ENCODE measurements at places on chromosomes 13 and 19.
A peak's percentile ranks its signal among the peaks of the same experiment; 100 is the strongest.

DNA sequence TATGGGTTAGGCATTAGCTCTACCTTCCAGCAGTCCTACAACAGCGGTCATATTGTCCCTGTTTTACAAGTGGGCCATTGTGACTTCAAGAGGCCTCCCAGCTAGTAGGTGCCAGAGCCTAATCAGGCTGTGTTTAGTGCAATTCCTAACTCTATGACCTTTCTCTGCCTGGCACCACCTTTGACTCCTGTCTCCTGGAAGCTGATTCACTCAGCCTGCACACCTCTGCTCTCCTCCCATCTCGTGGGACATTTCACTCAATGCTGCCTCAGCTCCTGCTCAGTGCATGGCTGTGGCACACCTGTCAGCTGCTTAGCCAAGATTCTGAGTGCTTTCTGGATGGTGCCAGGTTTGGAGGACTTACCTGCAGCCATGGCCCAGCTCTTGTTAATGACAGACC lies 9.5 kb upstream of the GJB6 start:
- no peak for DNase-seq

DNA sequence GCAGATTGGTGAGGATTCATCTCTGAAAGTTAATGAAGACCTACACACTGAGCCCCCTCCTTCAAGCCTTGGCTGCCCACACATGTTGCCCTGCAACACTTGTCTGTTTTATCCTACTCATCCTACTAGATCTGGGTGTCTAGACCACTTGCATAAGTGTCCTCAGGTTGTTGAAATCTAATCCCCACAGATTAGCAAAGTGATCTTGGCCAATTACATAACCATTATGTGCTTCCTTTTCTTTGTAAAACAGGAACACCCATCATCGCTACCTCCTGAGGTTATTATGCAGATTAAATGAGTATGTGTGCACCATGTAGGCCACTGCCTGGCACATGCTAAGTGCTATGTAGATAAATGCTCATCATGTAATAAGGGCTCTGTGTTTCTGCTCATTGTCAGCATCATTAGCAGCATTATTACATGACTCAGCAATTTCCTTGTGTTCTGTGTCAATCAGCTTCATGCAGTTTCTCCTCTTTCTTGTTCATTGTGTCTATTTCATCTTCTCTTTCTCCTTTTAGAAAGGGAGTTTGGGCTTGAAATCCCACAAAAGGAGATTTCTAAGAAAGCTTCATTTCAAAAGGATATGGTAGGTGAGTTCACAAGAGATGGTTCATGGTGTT lies 15.1 kb downstream of the ZNF175 start:
- no peak for DNase-seq

DNA sequence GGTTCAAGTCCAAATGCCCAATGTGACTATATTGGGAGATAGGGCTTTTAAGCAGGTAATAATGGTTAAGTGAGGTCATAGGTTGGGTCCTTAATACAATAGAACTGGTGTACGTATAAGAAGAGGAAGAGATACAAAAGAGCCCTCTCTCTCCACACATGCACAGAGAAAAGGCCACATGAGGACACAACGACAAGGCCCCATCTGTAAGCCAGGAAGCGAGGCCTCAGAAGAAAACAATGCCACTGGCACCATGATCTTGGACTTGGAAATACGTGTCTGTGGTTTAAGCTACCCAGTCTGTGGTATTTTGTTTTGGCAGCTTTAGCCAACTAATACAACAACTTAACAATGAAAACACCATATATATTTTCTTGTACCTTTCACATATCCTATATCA lies 23.4 kb upstream of the RFC3 start:
- DNase-seq, result no peak

- no peak for DNase-seq
These were observed 467 bp upstream of the CLN5 start for GRCh38 chr13:76991432-76991795.

GRCh38 chr13:90154311-90154960 lies 1193.1 kb upstream of the MIR17HG start:
- no peak for DNase-seq

DNA sequence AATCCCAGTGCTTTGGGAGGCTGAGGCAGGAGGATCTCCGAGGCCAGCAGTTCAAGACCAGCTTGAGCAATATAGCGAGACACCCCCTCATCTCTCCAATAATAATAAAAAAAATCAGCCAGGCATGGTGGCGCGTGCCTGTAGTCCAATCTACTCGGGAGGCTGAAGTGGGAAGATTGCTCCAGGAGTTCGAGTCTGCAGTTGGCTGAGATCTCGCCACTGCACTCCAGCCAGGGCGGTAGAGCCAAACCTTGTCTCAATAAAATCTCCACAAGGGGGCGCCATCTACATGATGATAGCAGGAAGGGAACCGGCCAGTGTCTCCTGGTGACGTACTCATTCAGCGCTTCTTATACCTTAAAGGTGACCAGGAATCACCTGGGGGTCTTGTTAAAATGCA lies 13.6 kb upstream of the C5AR1 start:
- DNase-seq, result peak; percentile 87

GRCh38 chr13:93296584-93296983 lies 70.0 kb downstream of the GPC6 start:
- DNase-seq, result no peak

GRCh38 chr13:41995946-41996345 lies 35.0 kb upstream of the VWA8 start:
- no peak for DNase-seq

GRCh38 chr13:101398920-101399319 lies 17.4 kb downstream of the NALCN start:
- no peak for DNase-seq

GRCh38 chr13:31072041-31072440 lies 89.7 kb downstream of the HSPH1 start:
- no peak for DNase-seq

- no peak for DNase-seq
These were observed 1419.4 kb upstream of the SPRY2 start for GRCh38 chr13:81760316-81760715.

DNA sequence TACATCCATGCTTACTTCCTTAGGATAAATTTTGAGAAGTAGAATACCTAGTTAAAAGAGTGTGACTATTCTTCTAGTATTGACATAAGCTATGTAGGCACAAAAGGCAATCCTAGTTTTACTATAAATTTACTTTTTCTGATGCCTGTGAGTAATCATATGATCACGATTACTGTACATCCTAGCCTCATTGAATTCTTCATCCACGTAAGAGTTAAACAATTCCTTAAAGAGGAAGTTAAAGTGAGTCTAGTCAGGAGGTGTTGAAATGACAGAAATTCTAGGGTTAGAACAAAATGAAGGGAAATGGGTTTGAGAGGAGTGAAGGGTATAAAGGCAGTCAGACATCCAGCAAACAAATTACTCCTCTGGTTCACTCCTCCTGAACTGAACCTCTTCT lies at the start of gene ACOD1:
Gene ACOD1 (plus strand): TSS at position 363 of the 400 bp plus-strand sequence. CDS start 48 bp downstream, outside the sequence.
- no peak for DNase-seq

DNA sequence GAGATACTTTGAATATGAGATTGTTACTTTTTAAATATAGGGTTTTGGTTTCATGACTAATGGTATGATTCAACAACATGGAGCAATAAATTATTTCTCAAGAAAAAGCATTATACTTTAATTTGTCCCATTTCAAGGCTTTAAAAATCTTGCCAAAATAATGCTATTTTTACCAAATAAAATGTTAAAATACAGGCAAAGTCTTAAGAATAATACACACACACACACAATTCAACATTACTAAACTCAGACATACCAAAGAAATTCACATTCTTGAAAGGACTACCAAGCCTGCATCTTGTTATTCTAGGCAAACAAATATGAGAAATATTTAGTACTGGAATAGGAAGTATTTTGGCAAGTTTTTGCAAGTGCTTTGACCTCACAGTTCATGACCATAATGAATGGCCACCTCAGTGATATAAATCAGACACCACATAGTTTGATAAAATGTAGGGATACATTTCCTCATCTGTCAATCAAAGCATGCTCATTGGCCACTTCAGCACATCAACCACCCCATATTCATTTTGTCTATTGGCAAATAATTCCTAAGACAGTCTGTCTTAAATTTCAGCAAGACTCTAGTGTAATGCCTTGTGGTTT lies 107.2 kb downstream of the NALCN start:
- no peak for DNase-seq

DNA sequence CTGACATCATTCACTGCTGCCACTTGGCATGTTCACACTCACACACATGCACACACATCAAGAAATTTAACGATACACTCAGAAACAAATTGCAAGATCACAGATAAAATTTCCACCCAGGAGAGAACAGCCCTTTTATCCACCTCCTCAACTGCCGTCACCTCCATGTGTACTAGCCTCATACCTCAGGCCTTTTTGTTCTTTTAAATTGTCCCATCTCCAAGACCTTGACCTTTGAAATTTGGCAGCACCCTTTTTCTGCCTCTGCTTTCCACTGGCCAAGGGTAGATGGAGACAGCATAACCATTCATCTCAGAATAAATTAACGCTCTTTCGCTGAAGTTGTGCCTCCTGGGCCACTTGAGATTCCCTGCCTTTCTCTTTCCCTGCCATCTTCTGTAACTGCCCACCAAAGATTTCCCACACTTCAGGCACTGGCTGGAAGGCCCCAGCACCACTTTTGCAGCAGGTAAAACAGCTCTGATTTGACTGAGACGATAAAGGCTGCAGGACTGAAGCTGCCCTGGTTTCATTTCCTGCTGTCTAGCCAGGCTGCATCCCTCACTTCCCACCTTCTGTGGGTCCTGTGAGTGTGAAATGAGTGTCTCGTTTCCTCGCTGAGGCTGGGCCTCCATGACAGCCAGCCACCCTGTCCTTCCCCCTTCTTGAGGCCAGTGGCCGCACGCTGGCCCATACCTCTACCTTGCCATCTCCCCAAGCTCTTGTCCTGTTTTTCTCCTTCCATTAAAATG lies 39.3 kb downstream of the MBNL2 start:
- DNase-seq, result peak; percentile 36

DNA sequence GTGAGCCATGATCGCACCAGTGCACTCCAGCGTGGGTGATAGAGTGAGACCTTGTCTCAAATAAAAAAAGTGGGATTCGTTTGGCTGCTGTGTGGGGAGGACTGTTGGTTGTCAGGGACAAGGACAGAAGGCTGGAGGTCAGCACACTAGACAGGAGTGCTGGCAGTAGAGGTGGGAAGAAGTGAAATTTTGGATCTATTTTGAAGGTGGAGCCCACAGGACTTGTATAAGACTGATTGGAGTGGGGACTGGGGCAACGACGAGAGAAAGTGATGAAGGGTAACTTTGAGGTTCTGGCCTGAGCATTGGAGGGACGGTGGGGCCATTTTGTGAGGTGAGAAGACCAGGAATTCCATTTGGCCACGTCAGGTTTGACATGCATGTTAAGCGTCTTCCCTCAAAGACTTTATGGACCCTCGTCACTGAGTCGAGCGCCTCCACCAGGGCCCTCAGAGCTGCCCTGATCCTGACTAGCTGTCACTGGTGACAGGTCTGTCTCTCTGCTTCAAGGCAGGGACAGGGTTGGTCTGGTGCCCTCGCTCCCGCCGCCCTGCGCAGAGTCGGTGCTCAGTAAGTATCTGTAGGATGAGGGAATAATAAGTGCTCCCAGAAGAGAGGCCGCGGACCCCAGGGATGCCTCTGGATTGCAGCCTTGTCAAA lies 673 bp downstream of the CTU1 start:
- DNase-seq, result no peak

GRCh38 chr13:101522607-101523006 lies 70.1 kb downstream of the ITGBL1 start:
- no peak for DNase-seq

- DNase-seq, result no peak
These were observed 85.7 kb downstream of the CYSLTR2 start for GRCh38 chr13:48739386-48739964.

GRCh38 chr13:44685641-44686040 lies 109.5 kb upstream of the TSC22D1 start:
- DNase-seq, result no peak

GRCh38 chr13:31090961-31091624 lies 70.6 kb downstream of the HSPH1 start:
- DNase-seq, result no peak

- no peak for DNase-seq
These were observed 820.4 kb downstream of the SLITRK6 start for GRCh38 chr13:84978851-84979250.

- DNase-seq, result no peak
These were observed 183.8 kb downstream of the KLF5 start for GRCh38 chr13:73242515-73243015.

GRCh38 chr13:97786510-97786909 lies 167.0 kb upstream of the IPO5 start:
- DNase-seq, result no peak

DNA sequence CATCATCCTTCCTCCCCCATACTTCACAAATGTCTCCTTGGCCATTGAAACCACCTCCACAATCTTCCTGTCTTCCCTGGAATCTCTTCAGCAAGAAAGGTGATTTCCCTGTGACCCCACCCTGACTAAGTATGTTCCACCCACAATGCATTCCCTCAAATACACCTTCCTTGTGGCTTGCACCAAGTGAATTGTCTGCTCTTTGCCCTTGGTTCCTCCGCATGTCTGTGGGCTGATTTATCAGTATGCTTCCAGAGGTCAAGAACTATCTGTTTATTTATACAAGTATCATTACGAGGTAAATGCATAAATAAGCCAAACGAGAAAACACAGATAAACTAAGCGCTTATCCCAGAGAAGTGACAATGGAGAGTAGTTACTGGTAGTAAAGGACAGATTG lies 45.4 kb upstream of the POMP start:
- no peak for DNase-seq

DNA sequence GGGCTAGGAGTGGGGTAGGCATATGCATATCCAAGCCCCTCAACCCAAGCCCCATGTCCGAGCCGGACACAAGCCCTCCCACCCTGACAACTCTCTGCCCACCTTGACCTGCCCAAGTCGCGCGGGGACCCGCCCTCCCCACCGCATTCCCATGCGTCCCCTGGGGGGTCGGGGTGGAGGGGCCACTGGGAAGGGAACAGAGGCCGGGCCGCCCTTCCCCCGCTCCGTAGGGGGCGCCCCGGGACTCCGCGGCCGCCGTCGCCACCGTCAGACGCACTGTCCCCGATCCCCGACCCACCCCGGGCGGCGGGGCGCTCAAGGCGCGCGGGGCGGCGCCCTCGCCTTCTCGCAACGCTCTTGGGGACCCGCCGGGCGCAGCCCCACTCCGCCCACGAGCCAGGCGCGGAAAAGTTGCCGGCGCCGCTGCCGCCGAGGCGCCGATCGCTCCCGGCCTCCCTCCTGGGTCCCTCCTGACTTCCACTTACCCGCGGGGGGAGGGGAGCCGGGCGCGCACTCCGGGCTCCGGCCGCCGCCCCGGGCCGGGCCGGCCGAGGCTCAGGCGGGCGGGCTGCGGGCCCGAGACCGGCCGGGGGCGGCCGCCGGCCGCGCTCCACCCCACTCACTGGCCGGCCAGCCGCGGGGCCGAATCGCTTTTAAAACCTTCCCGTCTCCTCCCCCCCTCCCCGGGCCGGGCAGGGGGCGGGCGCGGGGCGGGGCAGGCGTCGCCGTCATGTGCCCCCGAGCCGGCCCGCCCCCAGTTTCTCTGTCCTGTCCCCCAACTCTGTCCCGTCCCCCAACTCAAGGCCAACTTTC lies 34.4 kb upstream of the NANOS3 start:
- DNase-seq, result no peak

DNA sequence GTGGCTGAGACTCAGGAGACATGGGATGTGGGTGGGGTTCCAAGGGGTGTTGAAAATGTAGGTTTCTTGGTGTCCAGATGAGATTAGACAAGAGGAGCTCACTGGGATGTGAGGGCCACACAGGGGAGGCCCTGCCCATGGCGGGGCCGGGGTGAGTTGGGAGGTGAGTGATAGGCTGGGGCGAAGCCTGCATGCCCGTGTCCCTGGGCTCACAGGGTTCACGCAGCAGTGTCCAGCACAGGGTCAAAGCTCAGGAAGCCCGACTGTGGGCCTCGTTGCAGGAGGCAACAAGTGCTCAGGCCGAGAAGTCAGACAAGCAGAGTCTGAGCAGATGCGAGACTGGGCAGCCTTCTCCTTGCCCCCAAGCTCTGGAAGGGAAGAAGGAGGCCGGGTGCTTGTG lies 27.2 kb downstream of the CCDC8 start:
- DNase-seq, result no peak
